ENCODE measurements at places on chromosomes 7 and 10.

- no peak for DNase-seq
Observed at GRCh38 chr7:123641901-123642300, 13.8 kb upstream of the LMOD2 start.

GRCh38 chr10:48608279-48608681 lies 3.4 kb upstream of the ARHGAP22 start:
- peak; percentile 44 for DNase-seq

DNA sequence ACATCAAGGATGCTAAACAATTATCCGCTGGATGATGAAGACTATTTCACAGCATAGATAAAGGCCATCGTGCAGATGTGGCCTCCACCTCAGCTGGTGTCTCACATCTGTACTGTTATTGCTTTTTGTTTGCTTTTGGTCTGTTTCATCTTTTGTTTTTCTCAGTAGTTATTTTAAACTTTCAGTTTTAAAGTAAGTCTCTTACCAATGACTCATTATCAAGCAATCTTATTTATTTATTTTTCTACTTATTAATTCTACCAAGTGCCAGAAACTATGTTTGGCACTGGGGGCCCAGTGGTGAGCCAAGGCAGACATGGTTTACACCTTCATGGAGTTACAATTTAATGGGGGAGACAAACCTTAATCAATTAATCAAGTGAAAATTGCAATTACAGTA lies 250.9 kb upstream of the TMEM72 start:
- DNase-seq, result no peak

DNA sequence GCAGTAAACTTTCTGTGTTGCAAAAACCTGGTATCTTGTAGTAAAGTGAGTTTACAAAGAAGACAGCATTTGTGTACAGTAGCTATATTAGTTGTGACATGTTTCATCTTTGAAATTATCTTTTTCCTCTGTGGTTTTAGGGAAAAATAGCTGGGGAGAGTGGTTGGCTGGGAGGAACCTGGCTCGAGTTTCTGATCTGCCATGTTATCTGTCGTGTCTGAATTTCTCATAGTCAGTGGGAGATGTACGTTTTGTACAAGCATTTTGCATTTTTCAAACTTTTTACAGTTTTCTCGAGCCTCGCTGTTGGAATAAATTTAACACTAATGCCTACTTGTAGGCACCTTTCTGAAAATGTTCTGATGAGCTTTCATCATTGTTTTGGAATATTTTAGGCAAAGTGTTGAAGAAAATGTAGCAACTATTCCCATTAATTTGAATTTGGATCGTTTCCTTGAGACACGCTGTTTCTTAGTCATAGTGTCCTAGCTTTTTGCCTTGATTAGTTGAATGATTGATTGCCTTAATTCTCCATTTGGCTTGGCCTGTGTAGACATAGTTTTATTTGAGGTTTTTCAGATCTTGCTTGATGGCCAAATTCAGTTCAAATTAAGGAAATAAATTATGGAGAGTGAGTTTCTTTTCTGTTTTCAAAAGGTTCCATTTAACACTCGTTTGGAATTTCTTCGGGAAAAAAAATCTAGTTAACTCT lies 65.1 kb downstream of the CAMK1D start:
- no peak for DNase-seq

DNA sequence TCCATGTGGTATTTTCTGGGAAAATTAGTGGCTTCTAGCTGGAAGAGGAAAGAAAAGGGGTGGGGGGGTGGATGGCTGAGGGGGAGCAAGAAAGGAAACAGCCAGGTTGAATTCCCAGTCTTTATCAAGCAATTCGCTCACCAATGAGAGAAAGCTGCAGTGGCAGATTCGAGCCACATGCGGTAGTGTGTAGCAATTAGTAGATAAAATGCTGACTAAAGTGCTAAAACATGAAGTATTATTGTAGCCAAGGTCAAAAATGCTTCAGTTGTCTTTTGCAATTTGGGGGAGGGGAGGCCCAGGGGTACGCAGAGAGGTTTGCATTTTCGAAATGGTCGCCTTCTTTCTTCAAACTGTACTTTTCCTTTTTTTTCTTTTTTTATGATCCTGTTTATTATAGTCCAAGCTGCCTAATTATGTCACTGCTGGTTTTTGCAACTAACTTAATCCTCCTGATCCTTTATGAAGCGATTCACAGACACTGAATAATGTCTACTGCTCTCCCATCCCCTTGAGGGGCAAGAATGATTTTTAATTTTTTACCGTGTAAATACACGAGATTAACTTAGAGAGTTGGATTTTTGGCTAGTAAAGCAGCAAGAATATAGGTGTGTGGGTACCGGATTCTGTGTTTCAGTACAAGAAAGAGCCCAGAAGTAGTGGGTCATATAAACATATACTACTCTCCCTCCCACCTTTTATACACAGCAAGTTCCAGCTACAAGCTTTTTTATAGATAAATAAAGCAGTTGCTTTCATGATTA lies 3.6 kb upstream of the ARID5B start:
- DNase-seq, result peak; percentile 33

DNA sequence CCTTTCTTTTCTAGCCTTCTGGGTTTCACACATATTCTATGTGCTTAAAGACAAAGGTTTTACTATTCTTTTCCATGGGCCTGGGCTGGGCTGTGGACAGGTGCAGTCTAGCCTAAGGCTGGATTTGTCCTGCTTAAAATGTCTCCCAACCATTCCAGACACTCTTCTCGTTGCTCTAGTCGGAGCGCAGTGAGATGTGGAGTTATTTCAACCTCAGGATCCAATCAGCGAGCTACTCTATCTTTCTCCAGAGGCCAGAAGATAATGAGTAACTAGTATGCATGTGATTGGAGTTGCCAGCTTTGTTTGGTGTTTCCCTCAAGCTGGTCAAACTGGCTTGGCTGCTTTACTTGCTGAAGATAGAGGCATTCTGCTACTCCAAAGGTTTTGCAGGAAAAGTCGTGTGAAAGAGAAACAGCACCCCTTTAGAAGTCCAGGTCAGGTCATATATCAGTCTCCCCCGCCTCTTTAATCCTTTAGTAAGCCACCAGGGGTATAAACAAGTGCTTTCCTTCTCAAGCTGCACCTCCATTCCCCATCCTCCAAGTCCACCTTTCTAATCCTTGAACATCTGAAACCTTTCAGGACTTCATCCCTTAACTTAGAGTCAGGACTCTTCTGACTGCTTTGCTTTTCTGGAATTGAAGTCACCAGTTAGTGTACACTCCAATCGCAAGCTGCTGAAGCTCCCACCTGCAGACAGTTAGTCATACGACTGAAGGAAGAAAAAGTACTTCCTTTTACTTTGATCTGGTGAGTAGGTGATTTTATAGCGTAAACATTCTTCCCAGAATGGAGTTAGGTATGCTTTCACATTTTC lies 78.8 kb downstream of the DNMBP start:
- DNase-seq, result no peak

DNA sequence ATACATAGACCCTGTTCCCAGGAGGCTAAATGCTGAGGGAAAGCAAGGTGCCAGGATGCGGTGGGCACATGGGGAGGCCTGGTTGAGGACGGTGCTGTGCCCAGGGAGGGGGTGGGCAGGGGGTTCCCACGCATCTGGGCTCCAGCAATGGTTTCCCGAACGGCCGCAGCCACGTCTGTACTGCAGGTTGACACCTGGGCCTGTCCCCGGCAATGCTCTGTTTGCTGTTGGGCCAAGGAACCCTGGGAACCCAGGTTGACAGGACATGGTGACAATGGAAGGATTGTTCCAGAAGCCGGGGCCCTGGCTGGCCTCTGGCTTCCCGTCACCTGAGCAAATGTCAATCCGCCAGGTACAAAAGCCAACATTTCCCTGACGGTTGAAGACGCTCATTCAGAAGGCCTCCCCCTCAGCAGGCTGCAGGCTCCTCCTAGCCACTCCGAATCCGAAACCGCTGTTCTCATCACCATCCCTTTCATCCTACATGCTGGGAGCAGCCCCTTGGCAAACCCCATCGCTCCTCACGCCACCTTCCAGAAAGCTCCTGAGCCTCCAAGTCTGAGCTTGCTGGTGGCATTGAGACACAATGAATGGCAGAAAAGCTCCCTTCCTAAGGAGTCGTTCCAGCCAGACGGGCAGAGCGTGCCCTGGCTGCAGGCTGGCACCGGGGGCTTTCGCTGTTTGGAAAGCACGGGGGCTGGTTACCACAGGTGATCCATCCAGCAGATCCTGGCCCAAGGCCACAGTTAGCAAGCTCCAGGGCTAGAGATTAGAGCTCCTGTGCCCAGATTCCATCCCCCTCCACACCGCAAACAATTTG lies 31.2 kb downstream of the SPOCK2 start:
- no peak for DNase-seq

DNA sequence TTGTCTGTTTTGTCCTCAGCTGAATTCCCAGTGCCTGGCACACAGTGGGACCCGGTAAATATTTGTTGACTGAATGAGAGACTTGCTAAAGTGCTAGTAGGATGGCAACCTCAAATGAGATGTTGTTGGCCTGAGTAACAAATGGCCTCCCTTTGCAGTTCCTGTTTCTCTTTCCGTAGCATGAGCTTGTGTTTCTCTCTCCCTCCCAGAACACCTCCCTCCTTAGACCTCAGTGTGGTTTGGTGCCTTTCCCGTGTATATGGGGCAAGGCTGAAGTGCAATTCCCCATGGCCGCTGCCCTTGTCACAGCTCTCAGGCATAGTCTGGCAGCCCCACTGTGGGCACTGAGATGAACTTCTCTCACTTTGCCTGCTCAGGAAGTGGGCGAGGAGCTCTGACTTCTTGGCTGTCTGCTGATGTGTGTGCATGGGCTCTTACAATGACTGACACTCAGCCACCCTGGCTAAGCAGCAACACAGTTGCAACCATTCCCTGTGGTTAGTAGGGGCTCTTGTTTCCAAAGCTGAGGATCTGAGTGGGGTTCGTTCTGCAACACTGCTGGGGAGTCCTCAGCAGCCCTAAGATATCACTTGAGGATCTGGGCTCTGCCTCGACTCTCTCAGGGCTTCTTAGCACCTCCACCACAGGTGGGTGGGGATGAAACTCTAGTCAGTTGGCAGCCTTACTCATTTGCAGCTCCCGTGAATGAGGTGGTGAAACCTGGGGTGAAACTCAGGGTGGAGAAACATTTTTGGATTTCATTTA lies 136.1 kb downstream of the ICA1 start:
- DNase-seq, result peak; percentile 86

DNA sequence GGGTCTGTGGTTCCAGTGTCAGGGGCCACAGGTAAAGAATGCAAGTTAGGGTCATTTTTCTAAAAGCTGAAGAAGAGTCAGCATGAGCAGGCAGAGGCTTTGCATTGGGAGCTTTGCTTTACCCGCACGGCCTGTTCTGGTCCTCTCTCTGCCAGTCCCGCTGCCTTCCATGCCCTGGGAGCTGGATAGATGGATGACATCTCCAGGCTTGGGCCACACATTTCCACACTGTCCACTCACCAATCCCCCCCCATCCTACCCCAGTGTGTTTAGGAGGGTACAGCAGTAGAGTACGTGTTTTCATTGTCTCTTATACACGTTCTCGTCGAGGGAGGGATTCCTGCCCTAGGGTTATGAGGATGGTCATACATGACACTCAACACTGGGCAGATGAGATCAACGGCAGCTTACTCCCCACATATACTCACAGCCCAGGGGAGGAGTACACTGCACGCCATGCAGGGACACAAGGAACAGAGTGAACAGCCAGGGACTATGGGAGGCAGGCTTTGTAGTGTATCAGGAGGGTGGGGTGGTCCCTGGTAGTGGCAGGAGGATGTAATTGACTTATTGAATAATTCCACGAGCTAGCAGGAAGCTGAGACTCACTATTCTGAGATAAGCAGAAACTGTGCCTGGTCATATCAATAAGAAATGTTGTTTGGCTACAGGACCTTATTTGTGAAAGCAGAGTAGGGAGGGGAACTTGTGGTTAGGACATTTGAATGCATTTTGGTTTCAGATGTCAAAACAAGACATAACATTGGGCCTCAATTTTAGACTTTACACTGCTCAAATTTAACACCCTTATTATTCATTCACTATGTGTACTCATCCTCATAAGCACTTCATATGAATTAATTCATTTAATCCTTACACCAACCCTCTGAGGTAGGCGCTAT lies 36.6 kb downstream of the PLPP4 start:
- DNase-seq, result no peak

DNA sequence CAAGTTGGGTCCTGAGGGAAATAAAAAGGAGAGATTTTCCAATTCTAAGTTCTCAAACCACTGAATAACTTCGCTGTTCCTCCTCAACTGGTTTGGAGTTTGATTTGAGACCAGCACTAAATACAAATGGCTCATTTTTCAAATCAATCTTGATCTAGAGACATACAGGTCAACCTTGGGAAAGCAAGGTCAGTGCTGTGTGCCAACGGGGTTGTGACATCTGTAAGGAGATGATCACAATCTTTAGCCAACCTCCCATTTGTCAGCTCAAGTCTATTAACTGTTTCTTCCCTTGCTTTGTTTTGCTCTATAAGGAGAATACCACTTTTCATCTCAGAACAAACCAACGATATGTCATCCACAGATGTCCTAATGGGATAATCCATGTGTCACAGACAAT lies 131.1 kb downstream of the TAX1BP1 start:
- DNase-seq, result no peak

DNA sequence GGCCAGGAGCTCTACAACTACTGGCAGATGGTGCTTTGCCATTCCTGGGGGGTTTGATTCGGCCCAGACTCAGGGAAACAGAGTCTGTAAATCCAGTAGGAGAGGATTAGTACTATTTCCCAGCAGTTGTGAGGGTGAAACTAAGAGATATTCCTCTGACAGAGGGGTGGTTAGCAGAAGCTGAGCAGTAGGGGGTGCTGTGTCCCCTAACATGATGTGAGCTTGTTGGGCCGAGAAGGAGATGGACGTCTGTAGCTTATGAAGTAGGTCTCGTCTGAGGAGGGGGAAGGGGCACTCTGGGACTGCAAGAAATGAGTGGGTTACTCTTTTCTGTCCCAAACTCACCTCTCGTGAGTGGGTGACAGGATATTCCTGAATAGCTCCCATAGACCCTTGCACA lies 179.2 kb upstream of the MBL2 start:
- peak; percentile 21 for DNase-seq

DNA sequence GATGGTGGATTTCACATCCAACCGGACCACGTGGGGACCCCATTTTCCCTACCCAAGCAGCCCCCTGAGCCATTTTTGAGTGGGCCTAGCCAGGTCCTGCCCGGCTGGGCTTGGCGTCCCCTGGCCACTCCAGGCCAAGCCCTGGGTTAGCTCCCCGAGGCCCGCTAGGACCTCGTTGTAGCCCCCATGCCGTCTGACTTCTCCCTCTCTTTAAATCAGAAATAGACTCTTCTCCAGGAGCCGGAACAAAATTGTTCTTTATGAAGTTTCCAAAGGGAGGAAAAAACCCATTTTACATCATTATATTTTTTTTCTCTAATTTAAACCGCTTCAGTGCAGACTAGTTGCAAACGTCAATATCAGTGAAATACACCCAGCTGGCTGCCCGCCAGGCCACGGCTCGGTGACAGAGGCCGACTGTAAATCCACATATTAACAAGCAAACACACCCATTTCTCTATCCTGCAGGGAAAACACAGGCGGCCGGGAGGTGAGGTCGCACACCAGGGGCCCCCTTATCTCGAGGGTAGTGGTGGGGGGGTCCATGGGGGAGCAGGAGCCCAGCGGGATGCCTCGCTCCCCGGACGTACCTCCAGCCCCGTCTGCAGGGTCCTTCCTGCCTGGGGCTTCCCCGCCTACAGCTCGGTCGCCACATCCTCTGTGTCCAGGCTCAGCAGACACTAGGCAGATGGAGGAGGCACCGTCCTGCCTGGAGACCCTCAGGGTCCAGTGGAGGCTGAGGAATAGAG lies 72.7 kb downstream of the ELFN1 start:
- DNase-seq, result peak; percentile 30
